ENCODE measurements at places on chromosomes 7 and 10.
A peak's percentile ranks its signal among the peaks of the same experiment; 100 is the strongest.

DNA sequence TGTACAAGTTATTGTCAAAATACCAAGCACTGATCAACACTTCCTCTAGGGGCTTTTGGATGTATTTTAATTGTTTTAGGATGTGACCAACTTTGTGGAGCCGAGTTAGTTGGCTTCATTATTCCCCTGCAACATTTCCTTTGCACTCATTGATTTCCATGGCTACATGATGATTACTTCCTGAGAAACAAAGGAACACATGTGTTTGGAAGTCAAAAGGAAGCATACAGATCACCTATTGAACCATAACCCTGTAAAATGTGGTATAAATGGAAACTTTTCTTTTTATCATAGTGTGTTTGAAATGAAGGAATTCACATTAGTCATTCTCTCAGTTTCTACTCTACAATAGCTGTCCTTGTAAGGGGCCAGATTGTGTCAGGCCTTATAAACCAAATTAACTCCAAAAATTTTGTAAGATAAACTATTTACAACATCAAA, 32.2 kb upstream of the EXOC6 start:
- DNase-seq: no peak

GRCh38 chr10:22633106-22633505, 81.3 kb downstream of the PIP4K2A start:
- DNase-seq: no peak

DNA sequence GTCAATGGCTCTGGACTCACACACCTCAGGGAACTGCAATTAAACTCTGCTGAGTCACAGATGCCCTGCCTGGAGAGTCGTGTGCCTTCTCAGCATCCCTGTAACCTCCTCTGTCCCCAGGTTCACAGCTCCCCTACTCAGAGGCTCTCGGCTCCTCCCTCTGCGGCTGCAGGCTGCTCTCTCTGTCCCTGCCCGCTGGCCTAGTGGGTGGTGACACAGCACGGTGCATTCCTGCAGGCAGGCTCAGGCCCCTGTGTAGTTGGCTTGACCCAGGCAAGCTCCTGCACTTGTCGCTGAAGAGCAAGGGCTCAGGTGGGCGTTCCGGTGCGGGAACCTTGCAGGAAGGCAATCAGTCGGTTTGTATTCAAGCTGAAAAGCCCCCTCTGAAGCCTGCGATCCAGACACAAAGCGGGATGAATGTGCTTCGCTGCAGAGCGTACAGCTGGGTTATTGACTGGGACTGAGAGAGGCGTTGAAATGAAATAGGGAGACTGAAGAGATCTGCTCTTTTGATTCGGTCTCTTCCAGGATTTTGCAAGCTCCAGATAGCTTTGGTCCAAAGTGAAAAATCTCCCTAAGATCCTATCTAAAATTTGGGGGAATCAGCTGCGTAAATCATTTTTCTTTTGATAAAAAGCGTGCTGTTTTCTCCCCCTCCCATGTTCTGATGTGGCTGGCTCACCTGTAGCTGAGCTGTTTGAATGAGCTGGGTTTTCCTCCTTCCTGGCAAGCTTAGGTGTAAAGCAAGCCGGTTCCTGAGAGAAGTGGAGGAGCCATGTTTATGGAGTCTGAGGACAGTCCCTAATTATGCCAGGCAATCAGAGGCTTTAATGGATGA, 208.7 kb upstream of the PHYHIPL start:
- DNase-seq: no peak

DNA sequence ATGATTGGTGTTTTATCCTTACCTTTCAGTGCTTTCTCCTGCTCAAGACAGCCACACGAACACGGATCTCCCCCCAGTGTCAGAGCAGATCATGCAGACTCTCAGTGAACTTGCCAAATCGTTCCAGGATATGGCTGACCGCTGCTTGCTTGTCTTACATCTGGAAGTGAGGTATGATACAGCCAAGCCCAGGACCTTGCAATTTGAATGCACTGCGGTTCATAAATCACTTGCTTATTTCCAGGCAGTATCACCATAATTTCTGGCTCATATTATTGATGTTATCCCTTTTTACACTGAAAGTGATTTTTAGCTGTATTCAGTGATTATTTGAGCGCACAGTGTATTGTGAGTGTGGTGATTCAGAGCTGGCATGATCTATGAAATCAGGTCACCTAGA, 129.7 kb upstream of the LRGUK start:
- no peak for DNase-seq

DNA sequence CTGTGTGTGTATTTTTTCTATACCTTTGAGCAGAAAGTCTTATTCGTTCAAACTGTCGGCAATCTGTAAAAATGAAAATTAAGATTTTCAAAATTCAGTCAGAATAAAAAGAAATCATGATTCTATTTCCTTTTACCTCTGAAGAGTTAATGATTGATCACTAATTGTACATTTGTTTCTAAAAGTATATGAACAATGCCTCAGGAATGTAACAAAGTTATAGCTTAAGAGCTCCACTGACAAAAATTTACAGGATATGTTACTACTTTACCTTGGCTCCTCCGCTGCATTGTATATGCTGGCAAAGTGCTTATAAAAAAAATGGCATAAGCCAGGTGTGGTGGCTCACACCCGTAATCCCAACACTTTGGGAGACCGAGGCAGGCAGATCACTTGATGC, 225.7 kb downstream of the VTI1A start:
- DNase-seq: no peak

GRCh38 chr7:77469927-77470326, 53.8 kb upstream of the GSAP start:
- DNase-seq: no peak

DNA sequence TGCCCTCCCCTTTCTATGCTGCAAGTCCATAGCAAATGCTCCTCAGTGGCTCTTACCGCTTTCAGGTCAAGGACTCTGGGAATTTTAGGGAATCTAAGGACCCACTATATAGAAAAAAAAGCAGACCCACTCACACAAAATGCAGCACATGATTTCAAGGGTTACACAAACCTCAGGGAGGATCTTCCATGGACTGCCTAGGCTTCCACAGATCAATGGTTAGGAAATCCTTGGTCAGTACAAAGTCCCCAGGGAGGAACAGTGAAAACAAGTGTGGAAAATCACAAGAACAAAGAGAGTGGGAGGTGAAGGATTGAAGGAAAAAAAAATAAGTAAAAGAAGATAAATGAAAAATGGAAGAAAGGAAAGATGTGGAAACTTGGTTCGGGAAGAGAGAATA, 188.4 kb downstream of the AHR start:
- no peak for DNase-seq

GRCh38 chr7:92720604-92721350, 115.6 kb downstream of the CDK6 start:
- DNase-seq: no peak

- DNase-seq: no peak
These were observed 43.1 kb upstream of the FOXK1 start for GRCh38 chr7:4638781-4639575.

DNA sequence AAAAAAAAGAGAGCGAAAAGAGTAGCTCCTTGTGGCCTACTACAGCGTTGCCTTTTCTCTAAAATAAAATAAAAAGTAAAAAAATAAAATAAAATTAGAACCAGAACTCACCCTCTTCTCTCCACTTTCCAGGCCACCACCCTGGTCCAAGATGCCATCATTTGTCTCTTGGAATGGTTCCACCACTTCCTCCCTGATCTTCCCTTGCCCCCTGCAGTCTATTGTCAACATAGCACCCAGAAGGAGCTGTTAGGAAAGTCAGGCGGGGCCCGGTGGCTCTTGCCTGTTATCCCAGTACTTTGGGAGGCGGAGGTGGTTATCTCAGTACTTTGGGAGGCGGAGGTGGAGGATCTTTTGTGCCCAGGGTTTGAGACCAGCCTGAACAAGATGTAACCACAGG, 7.6 kb upstream of the GRID2IP start:
- DNase-seq: no peak

DNA sequence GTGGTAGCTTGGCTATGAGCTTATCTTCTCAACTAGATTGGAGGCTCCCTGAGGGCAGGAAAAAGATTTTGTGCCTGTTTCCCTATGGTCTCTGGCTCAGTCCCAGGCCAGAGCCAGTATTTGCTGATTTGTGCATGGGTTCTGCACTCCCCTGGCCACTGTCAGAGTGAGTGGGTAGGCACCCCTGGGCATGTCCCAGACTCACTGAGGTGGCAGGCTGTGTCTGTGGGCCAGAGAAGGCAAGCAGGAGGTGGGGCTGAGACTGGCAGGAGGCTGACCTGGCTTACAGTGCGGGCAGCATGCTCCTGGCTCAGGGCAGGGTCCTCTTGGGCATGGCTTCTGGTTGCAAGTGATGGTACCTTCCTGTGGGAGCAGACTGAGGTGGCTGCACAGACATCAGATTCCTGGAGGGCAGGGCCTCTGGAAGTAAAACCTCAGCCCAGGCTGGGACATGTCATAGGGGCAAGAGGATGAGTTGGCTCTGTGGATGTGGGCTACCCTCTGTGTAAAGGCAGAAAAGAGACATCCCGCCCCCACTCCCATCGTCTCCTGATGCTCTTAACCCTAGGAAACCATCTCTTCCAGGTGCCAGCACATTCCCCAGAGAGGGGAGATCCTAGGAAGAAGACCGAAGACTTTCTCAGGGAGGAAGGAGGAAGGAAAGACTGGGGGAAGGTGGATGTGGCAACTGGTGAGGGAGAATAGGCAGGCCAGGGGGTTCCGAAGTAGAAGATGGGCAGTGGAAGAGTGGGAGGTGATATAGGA, 4.3 kb downstream of the KCP start:
- DNase-seq: no peak

- no peak for DNase-seq
These were observed 94.8 kb downstream of the CHN2 start for GRCh38 chr7:29289156-29290021.

DNA sequence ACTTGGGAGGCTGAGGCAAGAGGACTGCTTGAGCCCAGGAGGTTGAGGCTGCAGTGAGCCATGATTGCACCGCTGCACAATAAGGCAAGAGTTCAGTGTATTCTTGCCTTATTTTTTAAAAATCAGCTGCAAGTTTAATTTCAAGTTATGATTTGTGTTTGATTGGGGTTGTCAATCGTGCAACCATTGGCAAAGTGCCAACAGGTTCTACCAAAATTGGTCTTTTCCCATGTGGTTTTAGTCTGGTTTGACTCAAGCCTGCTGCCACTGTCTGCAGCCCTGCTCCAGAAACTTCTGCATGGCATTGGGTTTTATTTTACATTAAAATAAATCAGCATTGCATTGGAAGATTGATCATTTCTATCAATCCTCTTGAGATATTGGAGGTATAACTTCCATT, 72.7 kb downstream of the PTPRE start:
- no peak for DNase-seq

GRCh38 chr10:11285171-11285570, 267.5 kb downstream of the CELF2 start:
- DNase-seq: no peak

DNA sequence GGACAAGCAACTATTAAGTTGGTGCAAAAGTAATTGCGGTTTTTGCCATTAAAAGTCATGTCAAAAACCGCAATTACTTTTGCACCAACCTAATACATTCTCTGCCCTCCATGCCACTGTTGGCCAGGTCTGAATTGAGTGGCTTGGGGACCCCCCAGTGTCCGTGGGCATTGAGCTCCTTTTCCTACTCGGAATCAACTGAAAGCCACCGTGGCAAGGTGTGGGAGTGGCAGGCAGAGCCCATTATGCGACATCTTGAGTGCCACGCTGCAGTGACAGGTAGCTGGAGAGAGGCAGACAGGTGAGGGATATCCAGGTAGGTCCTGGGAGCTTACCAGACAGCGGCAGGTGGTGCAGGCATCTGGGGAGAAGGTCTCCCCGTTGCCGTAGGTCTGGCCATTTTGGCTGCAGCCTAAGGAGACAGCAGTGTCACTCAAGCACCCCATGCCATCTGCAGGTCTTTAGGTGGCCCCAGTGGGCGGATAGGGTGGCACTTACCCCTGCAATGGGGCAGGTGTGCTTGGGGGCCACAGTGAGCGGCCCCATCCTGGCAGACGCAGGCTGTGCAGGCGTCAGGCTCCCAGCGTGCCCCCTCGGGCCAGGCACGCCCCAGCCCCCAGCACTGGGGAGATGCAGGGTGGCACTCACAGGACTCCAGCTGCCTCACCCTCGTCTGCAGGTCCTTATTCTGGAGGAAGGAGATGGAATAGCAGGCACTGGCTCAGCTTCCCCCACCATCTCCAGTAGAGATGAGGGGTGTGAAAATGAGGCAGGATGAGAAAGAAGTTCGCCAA, 3.5 kb downstream of the KCP start:
- DNase-seq: no peak

GRCh38 chr7:102412548-102412947, 16.4 kb downstream of the PRKRIP1 start:
- DNase-seq: no peak

DNA sequence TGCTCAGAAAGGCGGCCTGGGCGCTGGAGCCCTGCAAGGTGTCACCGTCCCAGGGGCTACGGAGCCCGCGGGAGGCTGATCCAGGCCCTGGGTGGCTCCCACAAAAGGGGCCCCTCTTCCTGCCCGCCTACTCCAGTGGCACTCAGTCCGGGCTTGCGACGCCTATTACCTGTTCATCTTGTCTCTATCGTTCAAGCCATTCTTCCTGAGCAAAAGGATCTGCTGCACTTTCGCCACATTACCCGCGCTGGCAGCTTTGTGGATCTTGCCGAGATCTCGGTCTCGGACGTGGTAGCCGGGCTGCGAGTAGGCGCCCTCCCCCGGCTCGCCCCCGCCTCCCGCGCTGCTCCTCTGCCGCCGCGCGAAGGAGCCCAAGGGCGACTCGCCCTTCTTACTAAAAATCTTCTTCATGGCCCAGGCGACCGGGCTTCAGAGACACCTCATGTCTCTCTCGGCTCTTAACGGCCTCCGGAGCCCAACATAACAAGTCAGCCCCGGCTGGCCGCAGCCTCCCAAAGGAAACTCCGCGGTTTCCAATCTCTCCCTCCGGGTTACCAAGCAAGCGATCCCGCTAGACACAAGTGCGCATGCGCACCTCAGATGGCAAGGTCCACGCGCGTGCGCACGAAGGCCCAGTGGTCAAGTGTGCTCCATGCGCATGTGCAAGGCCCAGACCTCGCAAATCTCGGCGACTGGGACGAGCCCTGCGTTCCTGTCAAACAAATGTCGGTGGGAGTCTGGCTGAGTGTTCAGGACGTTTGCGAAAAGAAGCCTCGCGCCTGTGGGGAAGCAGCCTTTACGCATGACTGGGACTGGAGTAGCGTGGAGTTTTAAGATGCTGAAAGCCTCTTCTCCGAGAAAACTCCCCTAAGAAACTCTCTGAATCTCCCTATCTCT, at the start of gene ANKRD26:
Gene ANKRD26, minus strand, starts transcription at position 579 of the 897 bp plus-strand sequence. Its CDS starts 168 bp downstream, at position 411.
- DNase-seq: peak; percentile 96

GRCh38 chr7:68288144-68288593, 1291.5 kb downstream of the TYW1 start:
- DNase-seq: no peak

GRCh38 chr7:55244006-55244745, 121.0 kb upstream of the LANCL2 start:
- no peak for DNase-seq

GRCh38 chr10:13670311-13670710, 83.5 kb downstream of the PRPF18 start:
- no peak for DNase-seq

GRCh38 chr10:114281461-114281860, 42.4 kb downstream of the VWA2 start:
- no peak for DNase-seq
